PC-9 (cell line): ENCODE measurements at places on chromosomes 2 and 18. TPM values are rescaled to one million over a fixed set of nuclear protein-coding genes. Genes with fewer than 3 reads are reported as not detected.

The BCL11A gene
- not detected in 2 replicates for total RNA-seq

The ITGA6 gene
- 180 and 213 TPM in 2 replicates for total RNA-seq

The SLC4A3 gene
- 7.3 and 9.0 TPM in 2 replicates for total RNA-seq

The CD8A gene
- 0.28 and 0.45 TPM in 2 replicates for total RNA-seq

The RGPD4 gene
- total RNA-seq: not detected in 2 replicates

- no peaks in the 10 kb centered on the region for H3K36me3 ChIP-seq
- H3K27me3 ChIP-seq: peaks cover 22% of the 10 kb centered on the region; the same call in 1 of the 2 replicates
- no peak overlapping the region for H3K27ac ChIP-seq
- H3K4me3 ChIP-seq: no peak overlapping the region
- no peaks in the 10 kb centered on the region for H3K4me1 ChIP-seq
- no peak for DNase-seq
Measured at GRCh38 chr2:106057206-106057605, 136.9 kb downstream of the UXS1 start.

GRCh38 chr2:197035002-197035401 lies 108.5 kb upstream of the PGAP1 start:
- H3K4me3 ChIP-seq: no peak overlapping the region
- H3K27me3 ChIP-seq: no peaks in the 10 kb centered on the region
- no peak for DNase-seq
- H3K36me3 ChIP-seq: no peaks in the 10 kb centered on the region
- H3K4me1 ChIP-seq: no peaks in the 10 kb centered on the region

GRCh38 chr2:197372592-197372991 lies 62.0 kb upstream of the ANKRD44 start:
- H3K27ac ChIP-seq: no peak overlapping the region
- H3K4me1 ChIP-seq: 0 out of 2 replicates have a peak, but pooled peaks cover 5% of the 10 kb centered on the region
